Heart right ventricle (tissue), 16 donors: ENCODE measurements at places on chromosomes 4 and X.
A peak's percentile ranks its signal among the peaks of the same experiment; 100 is the strongest.

GRCh38 chrX:633985-634958 lies 3.7 kb downstream of the SHOX start:
- no peak for DNase-seq

DNA sequence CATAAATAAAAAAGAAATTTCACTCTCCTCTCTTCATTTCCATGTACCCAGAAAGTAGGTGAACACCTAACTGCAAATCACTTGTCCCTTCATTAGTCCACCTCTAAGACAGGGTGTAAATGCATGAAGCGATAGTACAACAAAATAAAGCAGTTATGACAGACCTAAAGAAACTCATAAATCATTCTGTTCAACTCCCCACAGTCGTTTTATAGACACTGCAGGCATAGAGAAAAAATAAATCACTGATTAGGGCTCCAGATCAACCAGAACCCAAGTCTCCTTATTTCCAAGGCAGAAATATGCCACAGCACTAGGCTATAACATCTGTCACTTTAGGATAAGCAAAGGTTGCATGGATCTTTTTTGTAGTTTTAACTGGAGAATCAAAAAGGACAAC lies 3.0 kb downstream of the RASGEF1B start:
- DNase-seq: no peak

DNA sequence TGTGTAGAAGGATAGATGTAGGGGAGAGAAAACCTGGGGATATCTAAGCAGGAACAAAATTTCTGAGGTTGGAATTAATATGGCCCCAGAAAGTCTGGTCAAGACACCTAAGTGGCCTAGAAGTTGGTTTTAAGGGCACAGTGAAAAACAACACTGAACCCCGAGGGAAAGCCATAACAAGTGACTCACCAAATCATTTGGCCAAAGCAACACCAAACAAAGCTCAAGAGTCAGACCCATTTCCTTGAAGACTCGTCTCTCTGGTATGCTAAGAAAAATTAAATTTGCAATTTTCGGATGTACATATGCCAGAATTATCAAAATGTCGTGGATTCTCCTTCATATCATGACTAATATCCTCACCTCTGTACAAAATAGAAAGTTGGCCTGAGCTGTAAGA lies 162.9 kb downstream of the SMIM20 start:
- DNase-seq: no peak

- DNase-seq: no peak
Observed at GRCh38 chrX:46791927-46792809, 33.2 kb upstream of the SLC9A7 start.

GRCh38 chr4:158172261-158173258 lies at the start of gene GASK1B:
Gene GASK1B, minus strand, starts transcription at chr4:158173025. Its CDS starts 1,650 bp downstream, at chr4:158171375.
- DNase-seq: no peak

GRCh38 chrX:38656350-38656915 lies 95.1 kb downstream of the TSPAN7 start:
- DNase-seq: no peak

DNA sequence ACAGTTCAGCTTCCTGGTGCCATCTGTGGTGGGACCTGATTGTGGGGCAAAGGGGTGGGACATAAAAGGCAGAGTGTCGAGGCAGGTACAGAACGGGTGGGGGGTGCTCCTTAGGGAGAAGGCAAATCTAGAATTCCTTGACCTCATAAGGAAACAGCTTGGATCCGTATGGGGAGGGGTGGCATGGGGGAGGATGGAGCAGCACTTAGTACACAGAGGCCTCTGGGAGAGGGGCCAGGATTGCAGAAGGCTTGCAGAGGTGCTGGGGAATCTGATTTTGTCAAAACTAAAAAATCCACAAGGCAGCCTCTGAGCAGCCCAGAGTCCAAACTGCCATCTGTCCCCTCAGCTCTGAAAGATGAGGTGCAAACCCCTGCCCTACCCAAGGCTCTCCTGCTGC lies 2.3 kb upstream of the EMD start:
- DNase-seq: no peak

GRCh38 chr4:108113229-108113628 lies 55.5 kb downstream of the LEF1 start:
- DNase-seq: no peak

DNA sequence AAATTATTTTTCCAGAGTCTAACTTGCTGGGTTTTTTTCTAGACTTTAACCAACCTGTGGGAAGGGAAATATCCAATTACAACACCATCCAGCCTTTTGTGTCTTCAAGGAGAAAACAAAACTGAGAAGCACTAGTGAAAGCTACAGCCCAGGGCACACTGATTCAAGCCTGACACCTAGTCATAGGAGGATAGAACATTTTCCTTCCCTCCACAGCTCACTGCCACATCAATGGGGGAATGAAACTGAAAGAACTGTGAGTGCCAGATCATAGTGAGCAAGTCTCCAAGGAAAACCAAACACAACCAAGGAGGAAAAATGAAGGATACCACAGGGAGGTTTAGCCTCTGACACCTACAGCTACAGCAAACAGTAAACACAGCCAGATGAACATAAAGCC lies 43.3 kb upstream of the MAGEA8 start:
- DNase-seq: no peak

DNA sequence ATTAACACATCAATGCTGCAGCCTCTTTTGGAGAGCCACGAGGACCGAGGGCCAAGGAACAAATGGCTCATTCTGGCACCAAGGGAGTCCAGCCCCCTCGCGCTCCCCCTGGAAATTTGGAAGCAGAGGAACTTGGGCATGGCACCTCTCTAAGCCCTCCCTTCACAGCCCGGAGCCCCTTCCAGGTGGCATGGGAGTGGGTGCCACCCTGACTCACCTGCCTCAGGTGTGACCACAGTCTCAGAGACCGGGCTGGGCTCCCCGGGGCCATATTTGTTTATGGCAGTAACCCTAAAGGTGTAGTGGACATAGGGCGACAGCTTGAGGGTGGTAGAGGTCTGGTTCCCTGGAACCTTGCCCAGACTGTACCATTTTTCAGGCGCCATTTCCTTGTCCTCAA lies 18.8 kb downstream of the L1CAM start:
- DNase-seq: no peak

- no peak for DNase-seq
Observed at GRCh38 chr4:75327804-75328512, 186.2 kb downstream of the RCHY1 start.

GRCh38 chrX:45749375-45749774 lies 548.7 kb upstream of the DIPK2B start:
- no peak for DNase-seq

GRCh38 chrX:8179656-8180055 lies 8.6 kb upstream of the VCX2 start:
- no peak for DNase-seq

- DNase-seq: no peak
Observed at GRCh38 chr4:161188578-161188977, 975.2 kb downstream of the FSTL5 start.

DNA sequence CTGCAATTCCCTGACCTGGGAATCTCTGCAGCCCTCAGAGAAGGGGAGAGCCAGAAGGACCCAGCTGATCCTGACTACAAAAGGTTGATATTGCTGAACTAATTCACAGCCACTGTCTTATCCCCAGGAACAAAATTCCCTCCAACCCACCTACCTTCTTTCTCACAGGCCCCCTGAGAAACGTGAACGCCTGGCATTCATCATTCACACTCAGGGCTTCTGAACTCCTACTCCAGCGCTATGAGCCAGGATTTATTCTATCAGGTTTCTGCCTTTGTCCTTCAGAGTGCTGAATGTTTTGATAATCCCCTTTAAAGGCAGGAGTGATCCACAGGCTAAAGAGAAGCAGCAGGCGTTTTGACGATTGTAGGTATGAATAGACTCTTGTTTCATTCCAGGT lies 76.5 kb downstream of the KCNIP4 start:
- DNase-seq: no peak

- DNase-seq: no peak
Observed at GRCh38 chr4:34202154-34202553, 2042.2 kb downstream of the ARAP2 start.

DNA sequence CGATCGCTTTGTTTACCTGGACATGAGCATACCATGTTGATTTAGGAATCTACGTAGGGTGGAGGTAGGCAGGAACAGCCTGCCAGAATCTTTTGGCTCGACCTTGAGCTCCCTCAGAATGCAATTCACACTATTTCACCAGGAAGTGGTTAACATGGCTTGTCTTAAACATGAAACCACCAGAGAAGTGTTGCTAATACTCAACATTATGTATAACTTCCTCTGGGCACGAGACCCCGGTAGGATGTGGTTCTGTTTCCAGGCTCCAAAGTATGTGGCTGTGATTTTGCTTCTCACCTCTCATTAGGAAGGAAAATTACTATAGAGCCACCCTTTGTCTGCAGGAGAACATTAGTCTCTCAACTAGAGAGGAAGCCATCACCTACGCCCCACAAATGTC lies 59.0 kb upstream of the VCX3B start:
- no peak for DNase-seq

- DNase-seq: peak; percentile 73
Observed at GRCh38 chr4:184097241-184097605, 120.5 kb downstream of the ENPP6 start.

- DNase-seq: no peak
Observed at GRCh38 chr4:152454398-152455011, 81.4 kb downstream of the FBXW7 start.

DNA sequence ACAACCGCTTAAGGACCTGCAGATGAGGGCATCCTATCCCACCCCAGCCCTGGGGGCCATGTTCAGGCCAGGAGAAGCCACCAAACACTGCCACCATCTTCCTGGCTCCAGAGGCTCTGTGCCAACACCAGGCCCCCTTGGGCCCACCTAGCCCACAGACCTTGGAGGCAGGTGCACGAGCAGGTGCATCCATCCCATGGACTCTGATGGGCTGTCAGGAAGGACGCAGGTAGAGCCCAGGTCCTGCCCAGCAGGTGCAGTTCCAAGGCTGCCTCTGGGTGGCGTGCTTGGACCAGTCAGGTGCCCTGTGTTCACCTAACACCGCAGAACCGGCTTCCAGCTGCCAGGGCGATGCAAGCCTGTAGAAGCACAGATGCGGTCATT lies 22.8 kb upstream of the PDE6B start:
- DNase-seq: no peak

GRCh38 chr4:83858131-83858530 lies 322.2 kb downstream of the GPAT3 start:
- no peak for DNase-seq

DNA sequence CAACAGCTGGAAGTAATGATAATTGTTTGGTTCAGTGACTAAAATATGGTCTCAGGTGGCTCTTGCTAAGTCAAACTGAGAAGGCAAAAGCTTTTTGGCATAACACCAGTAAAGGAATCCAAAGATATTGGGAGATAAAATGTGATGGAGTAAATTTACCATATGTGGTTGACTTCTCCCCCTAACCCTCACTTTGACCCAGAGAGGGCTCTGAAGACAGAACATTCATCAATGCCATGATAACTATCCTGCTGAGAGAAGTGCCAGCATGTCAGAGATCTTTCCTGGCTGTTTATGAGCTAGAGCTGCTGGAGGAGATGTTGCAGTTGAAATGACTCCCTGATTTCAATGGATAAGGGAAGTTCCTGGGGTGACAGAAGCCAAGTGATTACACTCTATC lies 213.4 kb downstream of the SPCS3 start:
- DNase-seq: no peak

DNA sequence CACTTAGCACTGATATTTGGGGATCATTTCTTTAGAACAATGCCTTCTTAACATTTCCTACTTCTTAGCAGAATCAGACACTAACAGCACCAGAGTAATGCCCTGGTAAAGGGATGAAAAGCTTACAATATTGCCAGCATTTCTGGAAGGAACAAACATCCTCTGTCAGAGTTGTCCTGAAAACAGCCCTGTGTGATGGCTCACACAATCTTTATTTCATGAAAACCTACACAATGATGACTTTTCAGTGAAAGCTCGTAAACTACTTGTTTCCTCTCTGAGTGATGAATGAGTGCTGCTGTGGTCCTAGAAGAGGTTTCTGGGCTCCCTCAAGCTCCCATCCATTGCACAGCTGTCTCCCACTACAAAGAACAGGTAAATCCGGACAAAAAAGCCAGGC lies 52.8 kb downstream of the GPC4 start:
- no peak for DNase-seq

GRCh38 chrX:39442332-39442731 lies 641.1 kb downstream of the MID1IP1 start:
- no peak for DNase-seq

DNA sequence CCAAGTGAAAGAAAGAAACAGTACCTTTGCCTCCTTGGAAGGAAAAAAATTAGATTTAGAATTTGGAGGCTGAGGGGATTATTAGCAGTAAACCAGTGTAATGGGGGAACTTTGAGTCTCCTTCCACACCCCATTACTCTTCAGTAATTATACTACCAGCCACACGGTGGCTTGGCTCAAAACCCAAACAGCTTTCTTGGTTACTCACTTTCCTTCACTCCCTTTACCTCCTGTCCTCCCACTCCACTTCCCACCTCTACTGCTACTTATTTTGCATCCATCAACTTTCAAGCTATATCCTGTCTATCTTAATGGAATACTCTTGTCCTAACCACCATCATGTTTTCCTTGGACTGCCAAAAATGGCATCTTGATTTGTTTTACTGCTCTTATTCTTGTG lies 310.6 kb upstream of the AADAT start:
- DNase-seq: no peak

DNA sequence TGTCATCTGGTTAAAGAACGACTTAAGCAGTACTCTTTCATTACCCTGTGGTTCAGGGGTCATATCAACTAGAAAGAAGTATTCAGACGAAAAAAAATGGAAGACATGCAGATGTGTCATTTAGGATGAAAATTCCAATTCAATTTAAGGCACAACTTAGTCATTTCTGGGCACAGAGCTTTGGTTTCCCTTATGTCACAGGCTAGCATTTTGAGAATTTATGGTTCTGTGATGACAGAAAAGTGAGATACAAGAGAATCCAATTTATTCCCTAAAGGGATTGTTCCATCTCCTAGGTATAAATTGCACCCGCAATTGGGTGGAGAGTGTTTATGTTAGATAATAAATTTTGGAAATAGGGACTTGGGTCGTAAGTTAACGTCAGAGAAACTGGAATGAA lies 306.6 kb downstream of the STK32B start:
- DNase-seq: no peak

DNA sequence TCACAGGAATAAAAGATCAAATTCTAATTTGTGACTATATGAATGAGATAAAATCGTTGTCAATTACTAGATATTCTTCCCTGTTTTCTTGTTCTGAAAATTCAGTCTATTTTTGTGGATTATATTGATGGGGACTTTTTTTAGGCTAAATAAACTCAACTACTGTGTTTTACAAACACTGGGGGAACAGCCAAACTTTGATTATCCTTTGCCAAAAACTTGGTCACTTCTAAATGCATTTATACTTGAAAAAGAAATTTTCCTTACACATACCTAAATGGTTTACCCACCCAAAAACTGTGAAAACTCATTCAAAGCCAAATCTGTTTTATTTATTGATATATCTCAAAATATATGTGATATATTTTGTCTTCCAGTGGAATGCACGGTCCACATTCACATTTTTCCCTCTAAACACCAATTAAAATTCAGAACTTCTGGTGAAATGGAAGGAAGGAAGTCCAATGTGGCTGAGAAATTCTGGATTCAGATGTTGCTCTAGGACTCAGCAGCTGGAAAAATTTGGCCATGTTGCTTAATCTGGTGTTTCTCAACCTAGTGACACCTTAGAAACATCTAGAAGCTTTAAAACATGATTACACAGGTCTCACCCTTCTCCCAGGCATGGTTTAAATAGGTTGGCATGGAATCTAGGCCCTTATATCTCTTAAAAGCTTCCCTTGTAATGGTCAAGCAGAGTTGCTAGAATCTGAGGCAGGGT lies 28.6 kb upstream of the ARHGAP24 start:
- peak; percentile 7 for DNase-seq

GRCh38 chr4:41432219-41432618 lies 105.7 kb upstream of the LIMCH1 start:
- DNase-seq: no peak
